ENCODE measurements at places on chromosomes 1 and 21.

DNA sequence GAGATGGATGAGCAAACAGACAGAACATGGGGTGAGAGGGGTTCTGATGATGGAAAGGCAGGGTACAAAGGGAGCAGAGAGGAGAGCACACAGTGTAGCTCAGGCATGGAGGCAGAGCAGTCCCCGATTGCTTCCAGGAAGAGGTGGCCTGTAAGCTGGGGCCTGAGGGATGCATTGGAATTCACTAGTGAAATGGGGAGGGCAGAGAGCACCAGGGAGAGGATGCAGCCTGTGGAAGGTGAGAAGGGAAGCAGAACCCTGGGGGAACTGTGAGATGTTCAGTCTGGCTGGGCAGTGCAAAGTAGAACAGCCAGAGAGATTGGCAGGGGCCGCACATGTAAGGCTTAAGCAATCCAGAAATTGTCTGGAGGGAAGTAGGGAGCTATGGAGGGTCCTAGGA, 12.2 kb downstream of the ZNF362 start:
- DNase-seq = no peak

DNA sequence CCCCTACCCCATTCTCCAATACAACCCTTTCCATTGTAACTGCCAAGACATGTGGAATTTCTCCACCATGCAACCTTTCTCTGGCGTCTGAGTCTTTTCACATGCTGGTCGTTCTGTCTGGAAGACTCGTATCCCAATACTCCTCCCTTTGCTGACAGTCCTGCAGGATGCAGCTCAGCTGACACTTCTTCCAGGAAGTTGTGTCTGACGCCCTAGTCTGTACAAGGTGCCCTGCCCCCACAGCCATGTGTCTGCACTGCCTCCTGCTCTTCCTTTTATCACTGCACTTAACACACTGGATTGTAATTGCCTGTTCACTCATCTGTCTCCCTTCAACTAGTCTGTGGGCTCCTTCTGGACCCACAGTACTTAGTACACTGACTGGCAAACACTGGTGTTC, 188.0 kb downstream of the LMX1A start:
- DNase-seq = no peak

GRCh38 chr1:40029608-40030007, 10.9 kb upstream of the CAP1 start:
- no peak for DNase-seq

DNA sequence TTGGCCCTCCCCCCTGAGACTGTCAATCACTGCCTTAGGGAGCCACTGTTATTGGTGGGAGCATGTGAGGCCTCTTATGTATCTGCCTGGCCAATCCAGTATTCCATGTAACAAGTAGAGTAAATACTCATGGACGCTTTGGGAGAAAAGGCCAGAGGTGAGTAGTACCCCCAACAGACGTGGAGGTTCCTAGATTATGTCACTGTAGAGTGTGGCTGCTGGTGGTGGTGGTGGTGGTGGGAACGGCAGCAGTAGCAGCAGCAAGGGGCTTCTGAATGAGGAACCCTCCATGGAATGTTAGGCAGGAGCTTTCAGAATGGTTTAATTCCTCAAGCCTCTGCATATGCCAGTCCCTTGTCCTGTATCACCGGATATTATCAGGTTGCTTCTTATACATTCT, 118.5 kb downstream of the UCK2 start:
- no peak for DNase-seq

- peak; percentile 25 for DNase-seq
Observed at GRCh38 chr1:14149431-14149830, 449.1 kb upstream of the KAZN start.

GRCh38 chr21:25186273-25186672, 421.0 kb downstream of the MRPL39 start:
- DNase-seq = no peak

GRCh38 chr1:69459244-69459643, 108.5 kb upstream of the LRRC7 start:
- DNase-seq = no peak

All from HTR-8/SVneo (cell line).